ENCODE measurements at places on chromosomes 5 and 9.
A peak's percentile ranks its signal among the peaks of the same experiment; 100 is the strongest.

GRCh38 chr5:14250084-14250695, 107.0 kb downstream of the TRIO start:
- DNase-seq: peak; percentile 80

GRCh38 chr5:73940026-73940425, 314.0 kb downstream of the ARHGEF28 start:
- DNase-seq: no peak

DNA sequence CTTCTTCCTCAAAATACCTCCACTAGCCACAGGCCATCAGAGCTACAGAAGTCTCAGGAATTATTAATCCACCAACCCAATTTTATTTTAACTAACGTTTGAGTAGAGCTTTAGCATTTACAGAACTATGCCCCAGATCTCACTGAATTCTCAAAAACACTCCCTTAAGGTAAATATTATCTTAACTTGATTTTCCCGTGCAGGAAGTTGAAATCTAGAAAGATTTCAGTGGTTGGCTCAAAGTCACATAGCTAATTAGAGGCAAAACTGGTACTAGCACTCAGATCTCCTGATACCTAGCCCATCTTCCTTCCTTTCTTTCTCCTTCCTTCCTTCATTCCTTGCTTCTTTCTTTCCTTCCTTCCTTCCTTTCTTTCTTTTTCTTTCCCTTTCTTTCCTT, 298.3 kb downstream of the ENC1 start:
- DNase-seq: no peak

DNA sequence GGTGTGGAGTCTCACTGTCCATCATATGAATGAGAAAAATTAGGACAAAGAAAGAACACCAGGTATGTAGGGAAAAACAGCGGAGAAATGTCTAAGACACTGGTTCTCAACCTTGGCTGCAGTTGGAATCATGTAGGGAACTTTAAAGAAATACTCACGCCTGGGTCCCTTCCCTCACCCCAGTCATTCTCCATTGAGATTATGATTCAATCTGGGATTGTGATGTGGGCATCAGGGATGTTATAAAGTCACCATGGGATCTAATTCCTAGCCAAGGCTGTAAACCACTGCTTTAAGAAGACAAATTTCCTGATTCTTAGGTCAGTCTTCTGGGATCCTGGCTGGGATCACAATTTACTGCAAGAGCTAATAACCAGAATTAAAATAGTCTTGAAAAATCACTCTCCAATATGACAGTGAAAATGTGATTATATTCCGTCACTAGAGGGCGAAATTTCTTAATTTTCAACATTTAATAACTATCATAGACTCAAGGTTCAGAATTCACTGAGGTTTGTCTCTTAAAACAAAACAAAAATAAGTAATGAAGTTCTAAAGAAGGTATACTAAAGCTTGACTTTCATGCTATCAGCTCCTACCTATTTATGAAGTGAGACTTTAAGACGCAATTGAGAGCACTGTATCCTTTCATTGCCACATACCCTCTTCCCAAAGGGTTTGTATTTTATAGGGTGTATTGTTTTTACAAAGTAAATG, 60.5 kb downstream of the GLDC start:
- DNase-seq: no peak

DNA sequence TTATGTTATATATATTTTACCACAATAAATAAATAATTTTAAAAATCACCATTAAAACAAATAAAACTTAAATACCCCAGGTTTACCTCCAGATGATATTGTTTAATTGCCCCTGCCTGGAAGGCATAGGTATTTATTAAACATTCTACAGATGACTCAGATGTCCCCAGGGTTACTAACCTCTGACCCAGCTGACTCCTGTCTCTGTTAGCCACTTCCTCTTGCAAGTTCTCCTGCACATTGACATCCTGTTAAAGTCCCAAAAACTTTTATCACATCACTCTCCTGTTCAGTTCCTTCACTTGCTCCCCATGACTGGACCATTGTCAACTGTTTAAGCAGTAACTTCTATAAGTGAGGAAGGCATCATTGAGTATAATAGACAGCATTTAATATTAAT, 37.0 kb upstream of the RAB3C start:
- no peak for DNase-seq

DNA sequence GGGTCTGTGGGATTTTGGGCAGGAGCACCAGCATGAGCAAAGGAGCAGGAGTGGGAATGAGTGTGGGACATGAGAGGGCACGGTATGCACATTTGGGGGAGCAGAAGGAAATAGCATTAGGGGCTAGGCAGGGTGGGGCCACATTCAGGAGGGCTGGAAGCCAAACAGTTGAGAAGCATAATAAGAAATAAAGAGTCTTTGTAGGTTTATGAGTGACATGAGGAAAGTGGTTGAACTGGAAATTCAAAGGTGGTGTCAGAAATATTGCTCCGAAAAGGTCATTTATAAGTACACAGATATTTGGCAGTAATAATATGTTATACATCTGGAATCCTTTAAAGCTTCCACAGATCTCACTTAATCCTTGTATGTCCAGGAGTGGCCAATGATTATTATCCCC, 26.4 kb downstream of the ARHGEF28 start:
- DNase-seq: no peak

DNA sequence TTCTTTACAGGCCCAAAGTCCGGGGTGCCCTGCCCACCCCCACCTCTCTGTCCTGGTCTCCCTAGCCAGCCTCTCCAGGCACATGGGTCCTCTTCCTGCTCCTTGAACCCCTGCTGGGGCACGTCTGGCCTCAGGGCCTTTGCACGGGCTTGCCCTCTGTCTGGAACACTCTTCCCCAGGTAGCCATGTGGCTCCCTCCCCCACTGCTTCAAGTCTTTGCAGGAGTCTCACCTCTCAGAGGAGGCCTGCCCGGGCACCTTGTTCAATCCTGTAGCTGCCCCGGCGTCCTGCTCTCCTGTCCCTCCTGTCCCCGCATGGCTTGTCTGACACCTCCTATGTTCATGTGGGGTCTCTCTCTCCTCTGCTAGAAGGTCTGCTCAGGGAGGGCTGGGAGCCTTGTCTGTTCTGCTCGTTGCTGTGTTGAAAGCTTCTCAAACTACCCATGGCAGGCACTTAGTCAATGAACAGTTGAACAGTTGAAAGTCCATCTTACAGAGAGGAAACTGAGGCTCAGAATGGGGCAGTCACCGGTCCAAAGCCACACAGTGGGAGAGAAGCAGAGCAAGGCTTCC, 241.4 kb downstream of the PBX3 start:
- no peak for DNase-seq

DNA sequence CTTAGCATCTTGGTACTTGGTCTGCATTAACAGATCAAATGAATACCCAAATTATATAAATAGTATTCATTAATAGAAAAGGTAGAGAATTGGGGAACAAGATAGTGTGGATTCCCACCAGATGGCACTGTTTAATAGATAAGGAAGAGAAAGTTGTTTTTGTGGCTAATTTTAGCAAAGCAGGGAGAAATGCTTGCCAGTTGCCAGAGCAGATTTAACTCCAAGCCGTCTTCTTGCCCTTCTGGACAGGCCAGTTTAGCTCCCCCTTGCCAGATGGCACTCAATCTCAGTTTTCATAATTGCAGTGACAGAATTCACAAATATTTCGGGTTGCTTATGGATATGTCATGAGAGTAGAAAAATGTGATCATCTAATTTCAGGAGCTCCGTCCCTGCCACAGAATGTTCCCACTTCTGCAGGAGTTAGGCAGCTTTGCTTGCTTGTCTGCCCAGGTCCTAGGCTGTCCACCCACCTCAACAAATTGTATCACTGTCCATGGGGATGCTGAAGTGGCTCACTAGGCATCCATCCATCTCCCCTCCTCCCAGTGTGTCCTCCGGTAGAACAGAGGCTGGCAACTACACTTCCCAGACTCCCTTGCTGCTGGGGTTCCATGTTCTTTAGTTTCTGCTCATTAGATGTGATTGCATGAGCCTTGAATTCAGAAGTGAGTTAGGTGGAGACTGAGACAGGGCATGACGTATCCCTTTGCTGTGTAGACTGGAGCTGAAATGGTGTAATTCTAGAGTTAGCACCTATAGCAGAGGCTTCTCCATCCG, 11.8 kb upstream of the HEXB start:
- DNase-seq: no peak

DNA sequence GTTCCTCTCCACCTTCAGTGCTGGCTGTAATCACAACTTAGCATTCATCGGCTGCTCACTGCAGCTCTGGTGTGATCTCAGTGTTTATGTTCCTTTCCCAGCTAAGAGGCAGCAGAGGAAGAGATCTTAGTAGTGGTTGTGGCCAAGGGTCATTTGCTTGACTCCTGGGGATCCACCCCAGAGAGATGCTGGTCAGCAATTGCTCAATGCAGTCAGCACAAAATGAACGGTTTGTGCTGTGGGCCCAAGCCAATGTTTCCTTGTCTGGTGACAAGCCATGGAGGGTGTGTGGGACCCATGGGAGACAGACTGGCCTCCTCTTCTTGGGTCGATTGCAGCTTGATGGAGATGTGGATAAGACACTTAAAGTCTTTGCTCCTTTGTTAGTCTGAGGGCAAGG, 16.1 kb upstream of the FRMD3 start:
- no peak for DNase-seq
